ENCODE measurements at places on chromosomes 2 and 18.

- H3K27ac ChIP-seq: no peak overlapping the region
- DNase-seq: no peak
- no peak overlapping the region for H3K4me3 ChIP-seq
- no peaks in the 10 kb centered on the region for H3K27me3 ChIP-seq
- H3K4me1 ChIP-seq: no peaks in the 10 kb centered on the region
- H3K36me3 ChIP-seq: no peaks in the 10 kb centered on the region
Measured at GRCh38 chr2:210966330-210966729, 409.9 kb downstream of the CPS1 start.

DNA sequence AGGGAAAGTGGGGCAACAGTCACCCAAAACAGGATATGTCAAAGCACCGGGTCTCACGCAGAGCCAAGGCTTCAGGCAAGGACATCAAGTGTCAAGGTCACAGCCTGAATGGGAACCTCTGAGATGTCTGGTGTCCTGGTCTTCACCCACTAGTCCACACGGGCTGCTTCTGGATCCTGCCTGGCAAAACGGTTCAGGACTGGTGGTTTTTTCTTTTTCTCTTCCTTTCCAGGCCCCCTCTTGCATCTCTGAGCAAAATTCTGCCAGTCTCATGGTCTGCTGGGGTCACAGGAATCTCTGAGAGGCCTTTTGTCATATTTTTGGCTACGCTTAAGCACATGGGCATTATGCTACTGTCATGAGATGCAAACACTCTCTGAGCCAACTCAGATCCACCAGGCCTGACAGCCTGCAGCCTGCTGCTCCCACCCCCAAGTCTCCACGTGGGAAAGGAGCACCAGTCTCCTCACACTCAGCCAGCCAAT is 518.2 kb upstream of the ZEB2 start:
- H3K4me3 ChIP-seq: no peak overlapping the region
- no peaks in the 10 kb centered on the region for H3K36me3 ChIP-seq
- H3K27ac ChIP-seq: no peak overlapping the region
- no peaks in the 10 kb centered on the region for H3K27me3 ChIP-seq
- peaks cover 10% of the 10 kb centered on the region for H3K4me1 ChIP-seq

DNA sequence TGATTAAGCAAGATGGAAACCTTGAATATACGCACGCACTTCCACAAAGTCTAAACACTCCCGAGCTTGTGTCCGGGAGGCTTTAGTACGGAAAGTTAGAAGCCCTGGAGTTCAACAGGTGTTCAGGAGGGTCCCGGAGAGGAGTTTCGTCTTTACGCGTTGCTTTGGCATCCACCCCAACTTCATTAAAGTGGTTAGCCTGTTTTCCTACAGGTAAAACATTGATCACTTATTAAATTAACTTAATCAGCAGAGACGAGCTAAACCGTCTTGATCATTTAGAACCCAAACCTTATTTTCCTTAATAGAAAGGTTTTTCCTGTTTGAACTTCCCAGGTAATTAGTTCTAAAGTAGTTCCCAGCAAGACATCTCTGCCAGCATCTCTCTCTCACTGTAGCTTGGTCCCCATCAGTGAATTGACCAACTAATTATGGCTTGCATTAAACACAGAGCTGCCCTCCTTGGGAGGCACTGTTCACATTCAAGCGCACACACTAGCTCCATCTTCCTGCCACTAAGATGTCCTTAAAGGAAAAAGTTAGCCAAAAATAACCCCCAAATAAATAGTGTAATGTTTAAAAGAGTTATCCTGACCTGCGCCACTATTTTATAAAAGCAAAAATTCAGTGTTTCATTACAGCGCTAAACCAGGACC is 1.4 kb downstream of the NPAS2 start:
- DNase-seq: no peak
- H3K27me3 ChIP-seq: no peaks in the 10 kb centered on the region
- H3K4me1 ChIP-seq: peaks cover 26% of the 10 kb centered on the region
- 0 out of 2 replicates have a peak, but pooled peaks cover 5% of the 10 kb centered on the region for H3K36me3 ChIP-seq
- peak overlapping the region; percentile 93 for H3K4me3 ChIP-seq
- peak overlapping the region; percentile 68 for H3K27ac ChIP-seq

DNA sequence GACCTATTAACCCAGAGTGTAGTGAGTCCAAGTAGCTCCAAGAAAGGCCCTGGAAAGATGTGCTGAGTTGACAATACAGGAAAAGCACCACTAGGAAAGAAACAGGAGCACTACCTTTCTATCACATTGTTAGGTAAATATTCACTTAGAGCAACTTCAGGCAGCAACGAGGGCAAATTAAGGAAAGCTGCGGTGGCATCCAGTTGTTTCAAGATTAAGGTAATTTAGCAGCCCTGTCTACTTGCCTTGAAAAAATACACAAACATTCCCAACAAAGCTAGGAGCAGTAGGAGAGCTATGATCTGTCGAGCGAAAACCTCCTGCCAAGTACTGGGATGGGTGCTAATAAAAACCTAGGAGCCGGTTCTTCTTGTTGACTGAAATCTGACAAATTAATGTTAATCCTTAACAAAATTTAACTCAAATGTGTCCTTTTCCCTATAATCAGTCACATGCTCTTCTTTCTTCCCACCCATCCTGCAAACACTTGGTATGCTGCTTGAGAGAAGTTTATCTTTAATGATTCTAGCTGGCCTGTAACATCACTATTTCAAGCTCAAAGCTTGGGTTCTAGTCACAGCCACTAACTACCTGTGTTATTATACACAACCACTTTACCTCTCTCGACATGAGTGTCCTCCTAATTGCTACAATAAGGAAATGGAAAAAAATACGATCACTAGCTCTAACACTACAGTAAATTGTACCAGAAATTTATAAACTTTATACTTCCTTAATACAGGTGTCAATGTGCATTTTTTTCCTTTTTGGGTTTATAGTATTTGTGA is 2.0 kb downstream of the ACAA2 start:
- no peaks in the 10 kb centered on the region for H3K27me3 ChIP-seq
- no peaks in the 10 kb centered on the region for H3K4me1 ChIP-seq
- peak overlapping the region; percentile 78 for H3K27ac ChIP-seq
- no peak for DNase-seq
- H3K36me3 ChIP-seq: no peaks in the 10 kb centered on the region
- H3K4me3 ChIP-seq: no peak overlapping the region

DNA sequence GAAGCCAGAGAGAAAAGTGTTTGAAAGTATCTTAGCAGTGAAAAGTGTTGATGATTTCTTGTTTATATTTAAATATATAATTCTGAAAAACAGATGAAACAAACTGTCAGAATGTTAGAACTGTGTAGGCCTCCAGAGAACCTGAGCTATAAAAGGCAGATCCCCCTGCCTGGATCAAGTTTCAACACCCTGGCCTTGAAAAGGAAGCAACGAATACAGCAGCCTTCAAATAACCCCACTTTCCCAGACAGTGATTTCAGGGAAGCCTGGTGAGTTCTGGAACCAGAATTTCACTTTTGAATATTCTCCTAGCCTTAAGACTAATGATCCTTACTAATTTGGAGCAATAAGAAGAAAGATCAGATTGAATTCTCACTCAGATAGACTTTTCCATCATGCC is 13.3 kb upstream of the TRIM43 start:
- no peak for DNase-seq
- no peaks in the 10 kb centered on the region for H3K36me3 ChIP-seq
- no peak overlapping the region for H3K4me3 ChIP-seq

All from RWPE2 (cell line).